ENCODE measurements at places on chromosomes 2 and 18. TPM values are rescaled to one million over a fixed set of nuclear protein-coding genes. Genes with fewer than 3 reads are reported as not detected.

GRCh38 chr18:484749-485464, 15.6 kb downstream of the COLEC12 start:
- no peak for DNase-seq

GRCh38 chr2:133303150-133303549, 265.1 kb downstream of the NCKAP5 start:
- no peak for DNase-seq

- no peak for DNase-seq
Observed at GRCh38 chr2:226185616-226186211, 613.9 kb downstream of the IRS1 start.

- DNase-seq, result no peak
Observed at GRCh38 chr2:222318712-222319585, 20.2 kb upstream of the PAX3 start.

GRCh38 chr2:46812361-46813019, 103.1 kb downstream of the MCFD2 start:
- DNase-seq, result no peak

The SLC14A1 gene
- 4.1 TPM for total RNA-seq
